Hypothalamus (tissue), 51 donors: ENCODE measurements at places on chromosomes 16 and 17.

DNA sequence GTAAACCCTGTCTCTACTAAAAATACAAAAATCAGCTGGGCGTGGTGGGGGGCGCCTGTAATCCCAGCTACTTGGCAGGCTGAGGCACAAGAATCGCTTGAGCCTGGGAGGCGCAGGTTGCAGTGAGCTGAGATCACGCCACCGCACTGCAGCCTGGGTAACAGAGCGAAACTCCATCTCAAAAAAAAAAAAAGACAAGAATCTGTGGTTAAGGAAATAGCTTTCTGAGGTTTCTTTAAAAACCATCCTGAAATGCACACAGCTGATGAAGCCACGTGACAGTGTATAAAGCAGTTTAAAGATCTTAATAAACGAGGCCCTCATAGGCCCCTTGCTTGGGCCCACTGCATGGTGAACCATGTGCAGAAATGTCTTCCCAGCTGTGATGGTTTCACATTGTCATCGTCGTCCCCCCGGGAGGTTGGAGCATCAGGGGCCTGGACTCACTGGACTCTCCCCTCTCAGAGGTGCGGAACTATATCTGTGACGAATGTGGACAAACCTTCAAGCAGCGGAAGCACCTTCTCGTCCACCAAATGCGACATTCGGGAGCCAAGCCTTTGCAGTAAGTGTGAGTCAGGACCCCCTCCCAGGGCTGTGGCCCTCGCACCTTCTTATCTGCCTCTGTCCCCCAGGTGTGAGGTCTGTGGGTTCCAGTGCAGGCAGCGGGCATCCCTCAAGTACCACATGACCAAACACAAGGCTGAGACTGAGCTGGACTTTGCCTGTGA lies 16.2 kb downstream of the ZNF276 start:
- no peak for DNase-seq

- DNase-seq, result no peak
Observed at GRCh38 chr16:52437277-52437670, 109.7 kb downstream of the TOX3 start.

DNA sequence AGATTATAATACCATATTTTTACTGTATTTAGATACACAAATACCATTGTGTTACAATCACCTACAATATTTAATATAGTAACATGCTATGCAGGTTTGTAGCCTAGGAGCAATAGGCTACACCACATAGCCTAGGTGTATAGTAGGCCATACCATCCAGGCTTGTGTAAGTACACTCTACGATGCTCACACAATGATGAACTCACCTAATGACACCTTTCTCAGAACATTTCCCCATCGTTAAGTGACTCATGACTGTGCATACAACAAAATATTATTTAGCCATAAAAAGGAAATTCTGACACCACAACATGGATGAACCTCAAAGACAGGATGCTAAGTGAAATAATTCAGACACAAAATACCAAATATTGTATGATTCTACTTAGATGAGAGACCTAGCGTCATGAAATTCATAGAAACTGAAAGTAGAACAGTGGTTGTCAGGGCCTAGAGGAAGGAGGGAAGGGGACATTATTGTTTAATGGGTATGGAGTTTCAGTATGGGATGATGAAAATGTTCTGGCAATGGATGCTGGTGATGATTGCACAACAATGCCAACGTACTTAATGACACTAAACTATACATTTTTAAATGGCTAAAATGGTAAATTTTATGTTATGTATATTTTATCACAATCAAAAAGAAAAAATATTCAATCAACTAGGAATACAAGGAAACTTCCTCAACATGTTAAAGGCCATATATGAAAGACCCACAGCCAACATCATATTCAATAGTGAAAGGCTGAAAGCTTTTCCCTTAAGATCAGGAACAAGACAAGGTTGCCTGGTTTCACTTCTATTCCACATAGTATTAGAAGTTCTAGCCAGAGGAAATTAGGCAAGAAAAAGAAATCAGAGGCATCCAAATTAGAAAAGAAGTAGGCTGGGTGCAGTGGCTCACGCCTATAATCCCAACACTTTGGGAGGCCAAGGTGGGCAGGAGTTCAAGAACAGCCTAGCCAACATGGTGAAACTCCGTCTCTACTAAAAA lies 5.9 kb upstream of the C16orf87 start:
- no peak for DNase-seq

- DNase-seq, result no peak
Observed at GRCh38 chr17:80252871-80253270, 7.8 kb upstream of the RNF213 start.

- no peak for DNase-seq
Observed at GRCh38 chr17:81843713-81844326, 9.0 kb upstream of the PPP1R27 start.

GRCh38 chr17:77435272-77436057 lies 294.7 kb downstream of the SEC14L1 start:
- DNase-seq, result no peak

DNA sequence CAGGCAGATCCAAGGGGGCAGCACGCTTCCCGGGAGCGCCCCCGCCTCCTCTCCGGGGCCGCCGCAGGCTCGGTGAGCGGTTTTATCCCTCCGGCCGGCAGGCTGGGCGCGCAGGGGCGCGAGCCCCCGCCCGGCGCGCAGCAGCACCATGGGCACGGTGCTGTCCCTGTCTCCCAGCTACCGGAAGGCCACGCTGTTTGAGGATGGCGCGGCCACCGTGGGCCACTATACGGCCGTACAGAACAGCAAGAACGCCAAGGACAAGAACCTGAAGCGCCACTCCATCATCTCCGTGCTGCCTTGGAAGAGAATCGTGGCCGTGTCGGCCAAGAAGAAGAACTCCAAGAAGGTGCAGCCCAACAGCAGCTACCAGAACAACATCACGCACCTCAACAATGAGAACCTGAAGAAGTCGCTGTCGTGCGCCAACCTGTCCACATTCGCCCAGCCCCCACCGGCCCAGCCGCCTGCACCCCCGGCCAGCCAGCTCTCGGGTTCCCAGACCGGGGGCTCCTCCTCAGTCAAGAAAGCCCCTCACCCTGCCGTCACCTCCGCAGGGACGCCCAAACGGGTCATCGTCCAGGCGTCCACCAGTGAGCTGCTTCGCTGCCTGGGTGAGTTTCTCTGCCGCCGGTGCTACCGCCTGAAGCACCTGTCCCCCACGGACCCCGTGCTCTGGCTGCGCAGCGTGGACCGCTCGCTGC lies 832 bp downstream of the CDK5R1 start:
- DNase-seq, result no peak

DNA sequence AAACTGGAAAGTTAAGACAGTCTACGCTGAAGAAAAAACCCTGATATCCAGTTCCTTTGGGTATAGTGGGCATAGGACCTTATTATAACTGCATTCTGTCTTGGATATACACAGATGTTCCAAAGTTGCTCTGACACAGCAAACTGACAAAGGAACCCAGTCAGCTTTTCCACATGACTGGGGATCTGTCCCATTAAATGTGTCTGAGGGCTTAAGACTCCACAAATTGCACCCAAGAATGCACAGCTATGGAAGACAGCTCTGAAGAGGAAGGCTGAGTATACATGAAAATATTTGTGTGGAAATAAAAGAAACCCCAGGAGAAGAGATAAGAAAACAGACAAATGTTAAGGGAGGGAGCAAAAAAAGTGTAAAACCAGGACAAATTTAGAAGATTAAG lies 114.1 kb downstream of the SPAG9 start:
- DNase-seq, result no peak
